Testis (tissue), 5 donors: ENCODE measurements at places on chromosomes 7 and 10.

GRCh38 chr7:3695602-3696001, 394.6 kb downstream of the SDK1 start:
- no peaks in the 10 kb centered on the region for H3K36me3 ChIP-seq
- H3K27ac ChIP-seq, result no peak overlapping the region
- H3K4me3 ChIP-seq, result no peak overlapping the region
- H3K4me1 ChIP-seq, result no peaks in the 10 kb centered on the region

- H3K4me3 ChIP-seq, result no peak overlapping the region
- no peaks in the 10 kb centered on the region for H3K36me3 ChIP-seq
Measured at GRCh38 chr10:106284802-106285587, 879.5 kb downstream of the SORCS1 start.

- no peak for DNase-seq
- H3K4me3 ChIP-seq, result no peak overlapping the region
- peaks cover 10% of the 10 kb centered on the region for H3K4me1 ChIP-seq
- no peaks in the 10 kb centered on the region for H3K36me3 ChIP-seq
- H3K27ac ChIP-seq, result no peak overlapping the region
- no peaks in the 10 kb centered on the region for H3K27me3 ChIP-seq
Measured at GRCh38 chr10:52318136-52318701, 4.1 kb downstream of the DKK1 start.

DNA sequence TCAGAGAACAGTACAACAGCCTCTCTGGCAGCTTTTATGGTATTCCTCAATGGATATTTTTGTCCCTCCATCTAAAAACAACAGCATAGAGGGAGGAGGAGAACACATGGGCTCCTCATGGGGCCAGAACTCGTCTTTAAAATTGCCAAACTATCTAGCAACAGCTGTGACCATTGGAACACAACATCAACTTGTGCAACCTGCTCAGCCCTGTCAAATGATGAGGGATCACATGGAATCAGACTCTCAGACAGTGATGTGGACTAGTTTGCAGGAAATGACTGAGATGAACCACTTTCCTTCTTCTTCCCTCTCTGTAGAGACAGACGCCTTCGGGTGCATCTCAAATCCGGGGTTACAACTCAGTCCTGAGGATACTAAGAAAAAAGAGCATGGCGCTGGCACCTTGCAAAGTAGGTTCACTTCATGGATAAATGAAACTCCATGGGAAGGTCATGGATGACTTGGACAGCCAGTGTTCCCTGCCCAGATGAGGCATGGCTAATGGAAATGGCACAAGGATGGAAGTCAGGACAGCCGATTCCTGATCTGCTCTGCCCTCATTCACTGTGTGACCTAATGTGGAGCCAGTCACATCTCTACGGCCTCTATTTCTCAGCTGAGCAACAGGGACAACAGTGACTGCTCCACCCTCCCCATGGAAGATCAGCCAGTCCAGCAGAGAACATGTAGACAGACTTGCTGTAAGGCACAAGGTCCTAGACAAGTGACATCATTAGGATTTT, 24.6 kb upstream of the DGKI start:
- H3K4me3 ChIP-seq, result no peak overlapping the region
- no peaks in the 10 kb centered on the region for H3K36me3 ChIP-seq
- no peak for DNase-seq
- peaks cover 6% of the 10 kb centered on the region for H3K4me1 ChIP-seq
- no peak overlapping the region for H3K27ac ChIP-seq

- no peak overlapping the region for H3K27ac ChIP-seq
- H3K27me3 ChIP-seq, result no peaks in the 10 kb centered on the region
- no peak for DNase-seq
- H3K4me1 ChIP-seq, result no peaks in the 10 kb centered on the region
- H3K36me3 ChIP-seq, result no peaks in the 10 kb centered on the region
Measured at GRCh38 chr7:120229084-120229483, 43.9 kb upstream of the KCND2 start.

DNA sequence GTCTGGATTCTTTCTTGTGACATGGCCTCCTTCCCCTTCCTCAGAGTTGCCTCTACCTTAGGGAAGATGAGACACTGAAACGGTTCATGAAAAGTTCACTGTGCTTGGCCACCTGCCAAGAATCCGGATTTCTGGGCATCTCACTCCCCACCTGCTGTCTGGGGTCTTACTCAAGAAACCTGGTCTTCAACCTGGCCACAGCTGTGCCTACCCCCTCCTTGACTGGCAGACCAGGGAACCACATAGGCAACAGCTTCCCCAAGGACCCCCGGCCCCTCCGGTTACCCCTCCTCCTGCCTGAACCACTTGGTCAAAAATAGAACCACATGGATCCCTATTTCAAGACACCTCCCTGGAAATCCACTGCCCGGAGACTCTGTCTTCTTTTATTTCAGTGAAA, 58.7 kb upstream of the NANOS1 start:
- no peaks in the 10 kb centered on the region for H3K27me3 ChIP-seq
- H3K4me1 ChIP-seq, result peaks cover 13% of the 10 kb centered on the region
- no peak for DNase-seq
- no peak overlapping the region for H3K27ac ChIP-seq

GRCh38 chr10:49353895-49354566, 41.9 kb downstream of the DRGX start:
- H3K27ac ChIP-seq, result no peak overlapping the region
- no peaks in the 10 kb centered on the region for H3K27me3 ChIP-seq
- DNase-seq, result no peak
- H3K36me3 ChIP-seq, result no peaks in the 10 kb centered on the region

DNA sequence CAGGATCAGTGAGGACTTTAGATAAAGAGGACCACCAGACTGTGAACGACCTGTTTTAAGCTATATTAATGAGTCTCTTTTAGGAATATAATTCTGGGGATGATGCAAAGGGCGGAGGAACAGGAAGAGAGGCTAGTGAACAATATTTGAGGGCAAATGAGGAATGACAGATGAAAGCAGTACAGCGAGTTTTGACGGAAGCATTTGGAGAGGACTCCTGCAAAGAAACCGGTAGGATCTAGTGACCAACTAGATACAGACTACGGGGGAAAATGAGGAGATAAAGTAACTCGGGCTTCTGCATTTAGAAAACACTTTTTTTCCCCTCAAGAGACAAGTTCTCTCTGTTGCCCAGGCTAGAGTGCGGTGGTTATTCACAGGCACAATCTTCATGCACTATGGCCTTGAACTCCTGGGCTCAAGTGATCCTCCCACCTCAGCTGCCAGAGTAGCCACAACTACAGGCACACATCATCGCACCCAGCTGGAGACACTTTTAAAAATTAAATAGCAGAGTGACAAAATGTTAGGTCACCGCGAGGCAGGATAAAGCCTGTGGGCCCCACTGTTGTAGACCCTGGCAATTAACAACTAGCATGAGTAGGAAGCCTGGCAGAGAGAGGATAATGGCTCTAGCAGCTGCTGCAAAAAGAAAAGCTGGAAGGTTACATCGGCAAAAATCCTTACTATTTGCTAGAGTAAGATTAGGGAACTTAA, 143.2 kb downstream of the SRPK2 start:
- H3K36me3 ChIP-seq, result no peaks in the 10 kb centered on the region
- H3K27me3 ChIP-seq, result no peaks in the 10 kb centered on the region
- H3K4me1 ChIP-seq, result peaks cover 26% of the 10 kb centered on the region

DNA sequence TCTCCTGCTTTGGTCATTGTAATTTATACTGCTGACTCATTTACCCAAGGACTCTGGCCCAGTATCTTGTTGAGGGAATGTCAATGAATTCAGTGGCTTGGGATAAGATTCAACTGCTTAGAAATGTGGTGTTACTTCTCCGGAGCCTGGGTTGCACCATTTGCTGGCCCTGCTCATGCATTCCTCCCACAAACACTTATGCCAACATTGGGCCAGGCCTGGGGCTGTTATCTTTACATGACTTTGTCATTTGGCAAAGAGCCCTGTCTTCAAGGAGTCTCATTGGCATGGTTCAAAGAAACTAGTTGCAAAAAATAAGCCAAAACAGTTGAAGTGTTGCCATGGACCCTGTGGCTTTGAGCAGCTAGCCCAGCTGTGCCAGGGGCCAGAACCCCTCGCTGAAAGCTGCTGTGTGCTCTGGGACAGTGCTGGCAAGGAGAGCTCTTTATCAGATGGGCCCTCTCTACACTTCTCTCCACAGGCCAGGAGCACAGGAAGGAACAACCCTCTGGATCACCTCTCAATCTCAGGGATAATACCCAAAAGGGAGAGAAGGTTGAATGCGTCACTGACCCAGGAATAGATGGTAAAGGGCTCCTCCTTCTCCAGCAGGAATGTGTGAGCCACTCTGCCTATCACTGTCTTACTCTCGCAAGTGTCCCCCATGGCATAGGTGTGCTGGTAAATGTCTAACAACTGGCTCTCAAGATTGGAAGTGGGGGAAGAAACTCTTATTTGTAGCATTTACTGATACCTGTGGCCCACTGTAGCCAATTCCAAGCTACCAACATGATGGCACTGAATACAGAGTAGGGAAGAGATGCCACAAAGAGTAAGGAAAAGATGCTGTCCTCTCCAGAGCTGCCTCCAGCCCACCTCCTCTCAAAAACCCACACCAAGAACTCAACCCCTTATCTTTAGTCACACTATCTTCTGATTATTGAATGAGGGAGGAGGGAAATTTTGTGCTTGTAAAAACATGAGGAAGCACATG, 23.5 kb upstream of the PDE1C start:
- no peak overlapping the region for H3K4me3 ChIP-seq
- no peaks in the 10 kb centered on the region for H3K36me3 ChIP-seq
- H3K4me1 ChIP-seq, result no peaks in the 10 kb centered on the region
- H3K27me3 ChIP-seq, result no peaks in the 10 kb centered on the region

GRCh38 chr10:43396928-43397624, 11.9 kb downstream of the HNRNPF start:
- peak overlapping the region; percentile 99 for H3K27ac ChIP-seq
- H3K4me3 ChIP-seq, result peak overlapping the region; percentile 73
- peaks cover 23% of the 10 kb centered on the region for H3K4me1 ChIP-seq
- H3K27me3 ChIP-seq, result no peaks in the 10 kb centered on the region

- no peak overlapping the region for H3K27ac ChIP-seq
- no peaks in the 10 kb centered on the region for H3K36me3 ChIP-seq
- no peaks in the 10 kb centered on the region for H3K27me3 ChIP-seq
Measured at GRCh38 chr7:122014697-122015096, 129.4 kb downstream of the AASS start.
